ENCODE measurements at places on chromosomes 13 and 19.

- no peak for DNase-seq
These were observed 1.2 kb upstream of the ZNF626 start for GRCh38 chr19:20662421-20663105.

- peak; percentile 25 for DNase-seq
These were observed 954 bp upstream of the RASIP1 start for GRCh38 chr19:48741129-48741999.

DNA sequence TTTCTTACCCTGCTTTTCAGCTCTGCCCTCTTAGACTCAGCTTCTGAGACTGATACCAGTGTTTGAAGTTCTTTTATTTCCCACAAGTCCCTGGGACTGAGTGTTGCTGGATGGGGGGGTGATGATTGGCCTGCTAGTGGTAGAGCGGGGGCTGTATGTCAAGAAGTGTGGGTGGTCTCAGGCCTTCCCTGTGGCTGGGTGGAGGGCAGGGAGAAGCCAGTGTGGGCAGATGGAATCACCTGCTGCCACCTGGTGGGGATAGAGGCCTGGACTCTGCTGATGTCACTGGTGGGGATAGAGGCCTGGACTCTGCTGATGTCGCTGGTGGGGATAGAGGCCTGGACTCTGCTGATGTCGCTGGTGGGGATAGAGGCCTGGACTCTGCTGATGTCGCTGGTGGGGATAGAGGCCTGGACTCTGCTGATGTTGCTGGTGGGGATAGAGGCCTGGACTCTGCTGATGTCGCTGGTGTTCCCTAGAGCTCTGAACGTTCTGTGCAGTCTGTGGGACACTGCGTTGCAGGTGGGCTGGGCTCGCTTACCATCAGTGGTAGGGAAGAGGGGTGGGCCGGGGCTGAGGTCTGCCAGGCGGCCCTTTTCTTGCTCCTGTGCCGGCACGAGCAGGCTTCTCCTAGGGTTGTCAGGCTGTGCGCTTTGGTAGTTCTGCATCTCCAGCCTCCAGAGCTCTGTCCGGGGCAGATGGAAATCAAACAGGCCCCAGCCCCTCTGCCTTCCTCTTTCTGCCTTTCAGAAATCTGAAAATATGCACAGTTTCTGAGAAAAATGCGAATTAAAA is 101.3 kb downstream of the ARHGEF7 start:
- DNase-seq, result peak; percentile 69

DNA sequence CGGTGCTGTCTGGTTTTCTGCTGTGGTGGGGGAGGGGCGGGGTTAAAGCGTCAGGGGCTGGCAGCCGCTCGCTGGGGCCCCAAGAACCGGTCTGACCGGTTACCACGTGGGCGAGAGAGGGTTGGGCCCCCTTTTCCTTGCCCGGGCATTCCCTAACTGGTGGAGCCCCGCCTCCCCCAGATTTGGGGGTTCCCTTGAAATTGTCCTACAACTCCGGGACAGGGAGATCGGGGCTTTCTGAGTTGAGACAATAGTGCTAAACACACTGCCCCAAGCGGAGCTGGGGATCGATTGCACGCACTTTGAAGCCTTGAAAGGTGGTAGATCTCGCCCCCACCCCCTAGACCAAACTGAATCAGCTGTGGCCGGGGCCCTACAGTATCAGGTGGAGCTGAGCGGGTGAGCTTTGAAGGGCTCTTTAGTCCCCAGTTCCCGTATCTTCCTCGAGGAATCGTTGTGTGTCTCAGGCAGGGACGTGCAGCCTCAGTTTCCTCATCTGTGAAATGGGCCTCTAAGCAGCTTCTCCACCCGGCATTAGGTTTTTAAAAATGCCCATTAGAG is 4.8 kb downstream of the IER2 start:
- DNase-seq, result peak; percentile 79

DNA sequence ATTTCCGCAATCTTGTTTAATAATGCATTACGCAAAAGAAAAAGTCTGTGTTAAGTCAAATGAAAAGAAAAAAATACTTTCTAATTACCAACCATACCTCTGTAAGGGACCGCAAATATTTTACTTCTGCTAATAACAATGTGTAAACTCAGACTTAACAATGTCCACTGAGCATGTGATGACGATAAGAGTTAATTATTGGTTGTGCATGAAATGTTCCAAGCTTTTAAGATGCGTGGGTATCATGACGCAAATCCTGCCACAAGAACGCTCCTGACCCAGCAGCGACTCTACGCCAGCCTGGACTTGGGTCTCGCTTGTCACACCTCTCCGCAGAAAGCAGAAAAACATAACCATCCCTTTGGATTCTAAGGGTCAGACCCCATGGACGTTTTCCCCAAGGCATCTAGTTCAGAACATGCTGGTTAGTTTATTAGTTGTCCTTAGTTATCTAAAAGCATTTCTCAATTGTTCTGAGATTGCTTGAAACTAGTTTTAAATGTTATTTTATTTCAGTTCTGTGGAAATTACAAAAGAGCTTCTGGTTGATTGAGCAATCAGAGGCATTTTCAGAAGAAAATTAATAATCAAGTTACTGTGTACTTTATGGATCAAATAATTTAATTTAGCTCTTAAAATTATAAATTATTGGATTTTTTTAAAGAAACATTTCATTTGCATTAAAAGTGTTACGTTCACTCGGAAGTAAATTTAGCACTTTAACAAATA is 779.9 kb upstream of the ARGLU1 start:
- no peak for DNase-seq

DNA sequence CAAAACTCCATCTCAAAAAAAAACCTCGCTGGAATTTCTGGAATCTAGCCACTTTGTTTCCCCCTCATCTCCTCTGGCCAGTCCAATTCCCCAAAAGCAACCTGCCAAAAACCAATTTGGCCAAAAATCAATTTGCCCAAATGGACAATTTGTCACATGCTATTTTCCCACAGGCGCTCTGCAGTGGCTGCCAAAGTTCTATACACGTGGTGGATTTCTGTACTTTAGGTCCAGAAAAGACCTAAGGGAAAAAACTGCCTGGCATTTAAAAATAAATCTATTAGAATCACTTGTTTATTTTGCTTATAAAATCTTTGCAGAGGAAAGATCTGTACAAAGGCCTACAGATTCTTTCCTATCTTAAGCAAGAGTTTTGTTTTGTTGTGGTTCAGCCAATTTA is 79.4 kb downstream of the MAP4K1 start:
- DNase-seq, result no peak

GRCh38 chr13:96779691-96780090 is 214.6 kb downstream of the OXGR1 start:
- no peak for DNase-seq

GRCh38 chr19:2618611-2619010 is 83.9 kb downstream of the GNG7 start:
- peak; percentile 84 for DNase-seq

GRCh38 chr13:82477436-82477835 is 1404.8 kb downstream of the SLITRK1 start:
- DNase-seq, result no peak

DNA sequence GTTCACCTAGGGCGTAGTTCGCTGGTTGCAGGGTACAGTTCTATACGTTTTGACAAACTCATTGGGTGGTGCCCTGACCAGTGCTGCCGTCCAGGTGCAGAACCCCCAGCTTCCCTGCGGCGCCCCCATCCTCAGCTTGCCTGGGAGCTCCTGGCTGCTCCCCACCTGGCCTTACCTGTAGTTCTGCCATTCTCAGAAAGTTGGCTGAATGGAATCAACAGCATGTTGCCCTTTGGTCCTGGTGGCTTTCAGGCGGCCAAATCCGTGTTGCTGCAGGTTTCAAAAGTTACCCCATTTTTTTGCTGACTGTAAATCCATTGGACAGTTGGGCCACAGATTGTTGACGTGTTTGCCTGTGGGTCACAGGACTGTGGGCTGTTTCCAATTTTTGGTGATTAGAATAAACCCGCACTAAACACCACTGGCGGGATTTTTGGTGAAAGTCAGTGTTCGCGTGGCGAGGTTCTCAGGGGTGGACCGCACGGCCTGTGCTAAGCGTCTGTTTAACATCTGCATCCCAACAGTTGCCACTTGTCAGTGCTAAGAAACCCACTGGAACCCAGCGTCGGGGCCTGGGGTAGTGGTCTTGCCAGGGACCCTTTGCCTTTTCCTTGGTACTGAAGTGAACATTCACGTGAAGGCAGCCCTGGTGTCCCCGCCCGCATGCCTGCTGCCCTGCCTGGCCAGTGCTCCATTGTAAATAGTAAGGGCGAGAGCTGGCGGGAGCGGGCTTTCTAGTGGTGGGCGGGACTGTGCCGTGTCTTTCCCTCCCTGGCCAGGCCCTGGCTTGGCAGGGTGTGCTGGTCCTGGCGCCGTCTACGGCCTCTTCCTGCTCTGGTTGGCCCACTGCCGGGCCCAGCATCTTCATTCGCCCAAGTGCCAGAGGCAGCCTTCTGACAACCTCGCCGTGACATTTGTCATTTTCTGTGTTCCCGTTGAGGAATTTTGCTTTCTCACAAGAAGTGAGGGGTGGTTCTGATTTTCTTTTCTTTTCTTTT is 3.3 kb downstream of the DOT1L start:
- no peak for DNase-seq

DNA sequence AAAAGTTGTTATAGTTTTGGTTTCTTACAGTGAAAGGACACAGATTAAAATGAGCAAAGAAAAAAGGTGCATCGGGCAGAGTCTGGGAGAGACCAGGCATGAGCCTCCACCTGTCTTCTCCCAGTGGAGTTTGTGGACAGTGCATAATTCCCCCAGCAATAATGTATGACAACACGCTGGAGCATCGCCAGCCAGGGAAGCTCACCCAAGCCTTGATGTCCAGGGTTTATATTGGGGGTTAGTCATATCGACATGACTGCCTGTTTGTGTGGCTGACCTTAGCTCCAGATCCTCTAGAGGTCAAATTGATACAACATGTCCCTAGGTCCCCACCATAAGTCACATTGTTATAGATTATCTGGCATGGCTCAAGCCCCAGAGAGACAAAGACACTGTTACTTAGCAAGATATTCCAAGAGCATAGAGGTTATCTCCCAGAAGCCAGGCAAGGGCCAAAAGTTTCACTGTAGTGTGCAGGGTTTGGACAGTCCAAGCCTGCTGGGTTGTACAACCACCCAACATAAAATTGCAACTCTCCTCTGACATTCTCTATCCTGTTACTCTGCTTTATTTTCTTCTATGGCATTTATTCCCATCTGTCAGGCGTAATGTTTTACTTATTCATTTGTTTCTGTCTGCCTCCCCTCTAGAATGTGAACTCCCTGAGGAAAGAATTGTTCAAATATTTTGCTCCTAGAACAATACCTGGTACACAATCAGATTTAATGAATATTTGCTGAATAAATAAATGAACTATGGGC is 5.6 kb upstream of the KLK13 start:
- no peak for DNase-seq

DNA sequence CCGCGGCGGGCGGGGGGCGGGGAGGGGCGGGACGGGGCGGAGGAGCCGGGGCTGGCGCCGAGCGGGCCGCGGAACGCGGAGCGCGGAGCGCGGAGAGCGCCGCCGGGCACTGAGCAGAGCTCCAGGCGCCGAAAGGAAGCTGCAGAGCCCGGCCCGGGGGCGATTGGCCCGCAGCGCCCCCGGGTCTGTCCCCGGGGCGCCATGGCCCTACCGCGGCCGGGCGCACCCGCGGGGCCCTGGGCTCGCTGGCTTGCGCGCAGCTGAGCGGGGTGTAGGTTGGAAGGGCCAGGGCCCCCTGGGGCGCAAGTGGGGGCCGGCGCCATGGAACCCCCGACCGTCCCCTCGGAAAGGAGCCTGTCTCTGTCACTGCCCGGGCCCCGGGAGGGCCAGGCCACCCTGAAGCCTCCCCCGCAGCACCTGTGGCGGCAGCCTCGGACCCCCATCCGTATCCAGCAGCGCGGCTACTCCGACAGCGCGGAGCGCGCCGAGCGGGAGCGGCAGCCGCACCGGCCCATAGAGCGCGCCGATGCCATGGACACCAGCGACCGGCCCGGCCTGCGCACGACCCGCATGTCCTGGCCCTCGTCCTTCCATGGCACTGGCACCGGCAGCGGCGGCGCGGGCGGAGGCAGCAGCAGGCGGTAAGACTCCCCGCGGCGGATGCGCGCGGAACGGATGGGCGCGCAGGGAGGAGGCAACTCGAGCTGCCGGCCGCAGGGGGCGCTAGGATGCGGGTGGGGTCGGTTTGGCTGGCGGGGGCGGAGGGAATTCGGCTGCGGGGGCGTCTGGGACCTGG is at the start of gene PDE4A:
PDE4A (plus strand) TSS at position 95 of the 796 bp plus-strand sequence; CDS start at position 322, 227 bp downstream.
- peak; percentile 46 for DNase-seq

- DNase-seq, result no peak
These were observed 72.2 kb upstream of the WASF3 start for GRCh38 chr13:26485288-26485687.

GRCh38 chr19:47430041-47430802 is 10.9 kb upstream of the MEIS3 start:
- DNase-seq, result peak; percentile 47

- DNase-seq, result no peak
These were observed 72.6 kb upstream of the C13orf46 start for GRCh38 chr13:114046431-114046975.

- no peak for DNase-seq
These were observed 1316.7 kb upstream of the SLC10A2 start for GRCh38 chr13:104382951-104383350.

DNA sequence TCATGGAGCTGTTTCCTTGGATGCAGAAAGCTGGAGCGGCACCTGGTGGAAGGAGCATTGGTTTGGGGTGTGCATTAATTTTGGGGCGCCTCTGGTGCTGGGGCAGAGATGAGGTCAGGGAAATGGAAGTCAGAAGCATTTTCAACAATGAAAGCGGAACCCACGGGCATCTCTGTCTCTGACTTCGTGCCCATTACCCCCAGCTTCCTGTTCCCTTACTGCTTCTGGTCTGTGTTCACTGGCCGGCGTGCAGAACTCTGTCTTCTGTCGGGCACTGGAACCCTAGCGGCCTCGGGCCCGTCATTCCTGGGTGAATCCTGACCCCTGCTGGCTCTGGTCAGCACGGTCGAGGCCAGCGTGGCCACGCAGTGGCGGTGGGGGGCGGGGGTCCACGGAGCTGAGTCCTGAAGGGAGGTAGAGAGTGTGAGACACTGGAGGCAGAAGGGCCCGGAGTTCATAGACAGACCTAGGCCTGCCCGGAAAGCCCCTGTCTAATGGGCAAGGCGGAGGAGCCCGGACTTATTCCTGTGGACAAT is 7.9 kb upstream of the LINGO3 start:
- peak; percentile 42 for DNase-seq

DNA sequence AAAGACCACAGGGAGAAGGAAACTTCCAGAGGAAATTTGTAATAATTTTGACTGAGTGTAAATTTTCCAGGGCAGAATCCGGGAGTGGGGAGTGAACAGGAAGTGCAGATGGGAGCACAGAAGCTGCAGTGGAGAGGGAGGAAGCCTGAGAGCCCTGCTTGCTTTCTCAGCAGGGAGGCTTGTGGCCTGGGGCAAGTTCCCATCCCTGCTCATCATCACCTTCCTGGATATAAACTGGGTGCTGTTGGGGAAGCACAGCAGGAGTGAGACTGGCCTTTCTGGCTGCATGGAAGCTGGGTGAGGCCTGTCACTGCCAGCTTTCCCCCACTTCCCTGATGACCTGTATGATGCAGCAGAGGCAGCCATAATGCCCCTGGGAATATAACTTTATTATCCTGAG is 532.9 kb downstream of the SLITRK6 start:
- DNase-seq, result no peak

GRCh38 chr13:67136157-67136556 is 94.0 kb downstream of the PCDH9 start:
- no peak for DNase-seq

Data from CD4-positive, alpha-beta T cell treated with Interleukin-17A for 4 hours (primary cell).